Stimulated activated CD8-positive, alpha-beta memory T cell treated with anti-CD3 and anti-CD28 coated beads, Interleukin-7, amount 100 ng/mL, for 4 hours (primary cell): ENCODE measurements at places on chromosomes 16 and 17.
A peak's percentile ranks its signal among the peaks of the same experiment; 100 is the strongest.

GRCh38 chr17:78128551-78129350 lies at the start of gene TMC6:
Gene TMC6, minus strand, starts transcription at chr17:78128755. Its CDS starts 1,923 bp downstream, at chr17:78126832.
- peak; percentile 69 for DNase-seq

GRCh38 chr16:17375461-17376304 lies 95.1 kb downstream of the XYLT1 start:
- no peak for DNase-seq

GRCh38 chr17:33079201-33079600 lies 87.6 kb downstream of the SPACA3 start:
- no peak for DNase-seq

- DNase-seq: no peak
Observed at GRCh38 chr16:21625026-21625425, 25.6 kb downstream of the METTL9 start.

GRCh38 chr16:49000594-49000993 lies 281.0 kb downstream of the CBLN1 start:
- DNase-seq: no peak
